ENCODE measurements at places on chromosomes 4 and X. TPM values are rescaled to one million over a fixed set of nuclear protein-coding genes. Genes with fewer than 3 reads are reported as not detected.

- no peak for DNase-seq
Measured at GRCh38 chr4:54668014-54668611, 10.4 kb downstream of the KIT start.

DNA sequence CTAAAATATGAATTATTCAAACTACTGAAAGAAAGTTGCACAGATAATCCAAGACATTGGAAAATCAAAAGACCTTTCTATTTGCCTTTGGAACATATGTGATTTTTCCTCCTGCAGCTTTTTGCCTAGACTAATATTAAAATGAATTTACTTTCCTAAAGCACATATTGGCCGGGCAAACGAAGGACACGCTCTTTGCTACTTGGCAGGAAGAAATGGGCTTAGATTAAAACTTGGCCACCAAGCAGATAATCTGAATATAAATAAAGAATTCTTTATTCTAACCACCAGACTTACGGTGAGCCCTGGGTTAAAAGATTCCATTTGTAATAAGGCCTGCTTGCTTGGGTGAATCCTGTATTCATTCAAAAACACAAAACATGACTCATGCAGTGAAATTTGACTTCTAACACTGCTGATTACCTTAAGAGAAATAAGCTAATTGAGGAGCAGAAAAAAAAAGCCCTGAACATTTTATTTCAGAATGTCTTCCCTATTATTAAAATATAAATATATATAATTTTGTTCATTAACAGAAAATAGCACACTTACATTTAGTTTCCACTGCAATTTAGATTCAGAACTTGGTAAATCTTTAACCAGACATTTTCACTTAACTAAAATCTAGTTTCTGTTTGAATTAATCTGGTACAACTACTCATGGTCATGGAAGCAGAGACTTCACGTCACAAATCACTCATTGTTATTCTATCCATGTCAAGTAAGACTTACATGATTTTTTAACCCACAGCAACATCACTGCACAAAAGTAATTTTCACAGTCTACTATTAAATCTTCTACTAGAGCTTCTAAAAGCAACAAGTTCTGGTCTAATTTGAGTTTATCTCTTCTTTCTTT is 116.1 kb upstream of the PLAC1 start:
- DNase-seq: no peak

The BEX4 gene
- total RNA-seq: 5.9 TPM

DNA sequence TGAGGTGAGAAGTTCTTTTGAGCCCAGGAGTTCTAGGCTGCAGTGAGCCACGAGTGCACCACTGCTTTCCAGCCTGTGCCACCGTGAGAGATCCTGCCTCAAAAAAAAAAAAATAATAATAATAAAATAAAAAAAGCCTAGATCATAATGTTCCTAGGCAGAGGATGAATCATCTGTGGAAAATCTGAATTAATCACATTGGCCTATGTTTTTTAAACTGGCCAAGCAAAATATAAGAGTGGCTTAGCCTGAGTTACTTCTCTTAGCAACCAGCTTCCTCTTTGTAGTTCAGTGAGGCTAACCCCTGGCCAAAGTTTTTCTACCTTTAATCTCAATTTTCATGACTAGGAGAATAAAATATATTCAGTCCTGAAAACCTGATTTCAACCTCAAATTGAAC is 614.6 kb downstream of the PPP4R3C start:
- no peak for DNase-seq

DNA sequence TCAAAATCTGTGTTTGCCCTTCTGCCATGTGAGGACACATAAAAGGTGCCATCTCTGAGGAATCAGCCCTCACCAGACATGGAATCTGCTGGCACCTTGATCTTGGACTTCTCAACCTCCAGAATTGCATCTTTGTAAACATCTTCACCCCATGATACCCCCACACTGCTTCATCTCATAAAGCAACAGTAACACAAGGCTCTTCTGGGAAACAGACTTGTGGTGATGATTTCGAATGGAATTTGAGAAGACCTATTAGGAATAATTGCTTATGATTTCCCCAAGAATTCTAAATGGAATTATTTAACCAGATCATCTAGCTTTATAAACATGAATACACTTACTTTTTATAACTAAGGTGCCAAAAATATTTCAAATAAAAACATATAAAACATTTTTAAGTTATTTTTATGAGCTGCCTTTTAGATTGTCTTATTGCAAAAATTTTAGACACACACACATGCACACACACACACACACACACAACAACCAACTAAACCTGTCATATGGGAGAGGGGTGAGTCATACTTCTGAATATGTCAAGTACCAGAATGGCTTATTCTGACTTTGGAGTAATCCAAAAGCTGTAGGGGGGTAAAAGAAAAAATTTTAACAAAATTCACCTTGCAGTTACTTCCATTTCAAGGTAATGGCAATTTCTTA is 82.0 kb downstream of the USP46 start:
- no peak for DNase-seq

- DNase-seq: no peak
Measured at GRCh38 chr4:48247142-48247877, 22.3 kb downstream of the TEC start.

DNA sequence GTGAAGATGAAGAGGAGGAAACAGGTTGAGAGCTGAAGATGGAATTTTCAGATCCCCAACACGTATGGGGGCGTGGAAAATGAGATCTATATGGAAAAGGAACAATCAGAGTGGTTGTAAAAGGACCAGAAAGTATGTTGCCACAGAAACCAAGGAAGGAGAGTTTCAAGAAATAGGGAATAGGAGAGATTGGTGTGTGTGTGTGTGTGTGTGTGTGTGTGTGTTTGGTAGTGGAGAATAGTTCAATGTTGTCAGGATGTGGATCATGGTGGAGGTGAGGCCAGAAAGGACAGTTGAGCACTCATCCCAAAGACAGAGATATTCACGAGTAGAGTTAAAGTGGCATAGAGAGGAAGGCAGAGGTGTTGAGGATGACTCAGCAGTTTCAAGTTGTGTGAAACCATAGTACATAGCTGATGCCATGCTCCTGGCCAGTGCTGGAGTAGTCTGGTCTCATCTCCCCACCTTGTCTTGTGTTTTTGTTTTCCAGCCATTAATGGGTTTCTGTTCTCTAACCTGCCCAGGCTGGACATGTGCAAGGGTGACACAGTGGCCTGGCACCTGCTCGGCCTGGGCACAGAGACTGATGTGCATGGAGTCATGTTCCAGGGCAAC is 36.1 kb downstream of the HEPH start:
- no peak for DNase-seq

GRCh38 chrX:146189371-146189770 is 371.7 kb downstream of the SLITRK2 start:
- DNase-seq: no peak

GRCh38 chr4:96524311-96524875 is 684.5 kb downstream of the PDHA2 start:
- no peak for DNase-seq

The HOPX gene
- total RNA-seq: 88.5 TPM

The SCRG1 gene
- not detected for total RNA-seq

The TLR8 gene
- total RNA-seq: not detected

The IL3RA gene
- total RNA-seq: 3.4 TPM

- DNase-seq: no peak
Measured at GRCh38 chrX:9676306-9676705, 89.3 kb downstream of the GPR143 start.

DNA sequence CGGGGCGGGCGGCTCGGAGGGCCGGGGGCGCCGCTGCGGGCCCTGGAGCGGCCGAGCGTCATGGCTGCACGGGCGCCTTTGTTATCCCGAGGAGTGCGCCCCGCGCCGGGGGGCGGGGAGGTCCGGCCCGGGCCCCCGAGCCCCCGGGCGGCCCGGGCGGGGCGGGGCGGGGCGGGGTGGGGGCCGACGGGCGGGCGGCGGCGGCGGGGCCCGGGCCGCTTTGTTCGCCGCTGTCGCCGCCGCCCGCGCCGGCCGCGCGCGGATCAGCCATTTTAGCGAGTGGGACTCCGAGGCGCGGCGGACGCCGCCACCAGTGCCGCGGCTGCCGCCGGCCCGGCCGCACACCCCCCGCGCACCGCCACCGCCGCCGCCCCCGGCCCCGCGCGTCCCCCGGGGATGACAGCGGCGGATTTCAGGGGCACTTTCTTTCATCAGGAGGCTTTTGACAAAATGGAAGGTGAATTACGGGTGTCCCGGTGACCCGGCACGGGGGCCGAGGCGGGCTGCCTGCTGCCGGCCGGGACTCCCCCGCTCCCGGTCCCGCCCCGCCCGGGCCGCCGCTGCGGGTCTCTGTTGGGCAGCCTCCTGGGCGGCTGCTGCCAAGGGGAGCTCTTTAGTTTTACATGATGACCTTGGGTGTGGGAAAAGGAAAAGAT is 1.2 kb downstream of the HMGB3 start:
- peak; percentile 69 for DNase-seq

The NAAA gene
- 31.9 TPM for total RNA-seq
